HFFc6 (cell line): ENCODE measurements at places on chromosomes 12 and 14. TPM values are rescaled to one million over a fixed set of nuclear protein-coding genes. Genes with fewer than 3 reads are reported as not detected.

The CLEC14A gene
- 0.13 TPM in 1 of 2 replicates, not detected in the other for total RNA-seq

The GLIPR1L1 gene
- total RNA-seq = not detected in 3 replicates

The SLC39A9 gene
- 74.0 to 89.9 TPM (median 85.9 TPM) in 3 replicates for total RNA-seq

The GZMB gene
- total RNA-seq = not detected in 3 replicates

The CIPC gene
- total RNA-seq = 10.8 to 12.2 TPM (median 11.8 TPM) in 3 replicates

The RNASE7 gene
- total RNA-seq = not detected in 3 replicates
